K562 (cell line): ENCODE measurements at places on chromosomes 7 and 10. TPM values are rescaled to one million over a fixed set of nuclear protein-coding genes. Genes with fewer than 3 reads are reported as not detected.

DNA sequence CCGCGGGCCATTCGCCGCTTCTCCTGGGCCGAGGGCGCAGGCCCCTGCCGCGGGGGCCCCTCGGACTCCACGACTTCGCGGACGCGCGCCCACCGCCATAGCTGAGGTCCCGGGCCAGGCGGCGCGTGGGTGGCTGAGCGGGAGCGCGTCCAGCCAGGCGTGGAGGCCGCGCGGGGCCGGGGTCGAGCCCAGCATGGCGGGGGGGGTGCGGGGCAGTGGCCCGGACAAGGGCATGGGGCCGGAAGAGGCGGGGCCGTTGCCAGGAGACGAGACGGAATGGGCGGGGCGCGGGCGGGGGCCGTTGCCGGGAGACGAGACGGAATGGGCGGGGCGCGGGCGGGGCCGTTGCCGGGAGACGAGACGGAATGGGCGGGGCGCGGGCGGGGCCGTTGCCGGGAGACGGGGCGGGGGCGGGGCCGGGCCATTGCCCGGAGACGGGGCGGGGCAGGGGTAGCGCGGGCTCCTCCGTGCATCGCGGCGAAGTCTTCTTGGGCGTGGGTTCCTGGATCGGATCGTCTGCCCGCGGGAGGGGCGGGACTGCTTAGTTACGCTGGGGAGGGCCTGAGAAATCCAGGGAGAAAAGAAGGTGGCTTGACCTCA is 14.8 kb downstream of the ADAM8 start:
- DNase-seq = peak; percentile 87

DNA sequence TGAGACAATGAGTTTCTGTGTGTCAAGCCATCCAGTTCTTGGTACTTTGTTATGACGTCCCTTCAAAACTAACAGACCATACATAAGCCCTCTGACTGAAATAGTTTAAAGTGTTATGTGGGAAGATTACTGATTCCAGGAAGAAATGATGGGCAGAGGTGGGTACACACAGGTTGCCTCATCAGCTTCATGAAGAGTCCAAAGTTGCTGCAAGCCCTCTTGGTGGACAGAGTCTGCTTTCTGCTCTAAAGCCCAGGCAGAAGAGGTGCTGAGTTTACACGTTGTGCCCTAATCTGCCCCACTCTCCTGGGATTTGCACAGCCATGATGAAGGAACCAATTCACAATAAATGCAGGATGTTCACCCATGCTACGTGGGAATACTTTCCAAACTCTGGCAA is 187.4 kb downstream of the PARD3 start:
- no peak for DNase-seq

DNA sequence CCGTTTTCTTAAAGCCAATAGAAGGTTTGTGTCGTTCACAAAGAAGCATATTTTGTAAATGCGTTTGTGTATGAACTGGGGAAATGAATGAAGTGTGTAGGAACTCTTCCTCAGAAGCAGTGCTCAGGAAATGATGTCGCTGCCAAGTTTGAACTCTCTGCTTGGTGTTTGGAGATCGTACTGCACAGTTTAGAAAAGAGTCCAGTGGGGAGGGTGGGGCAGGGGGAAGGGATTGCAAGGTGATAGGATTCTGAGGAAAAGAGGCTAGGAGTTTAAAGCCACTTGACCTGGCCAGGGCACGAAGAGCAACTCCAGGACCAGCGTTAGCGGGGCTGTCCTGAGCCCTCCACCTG is 122.2 kb downstream of the CUBN start:
- DNase-seq = no peak

GRCh38 chr7:128928882-128929788 is 8.6 kb upstream of the IRF5 start:
- no peak for DNase-seq

DNA sequence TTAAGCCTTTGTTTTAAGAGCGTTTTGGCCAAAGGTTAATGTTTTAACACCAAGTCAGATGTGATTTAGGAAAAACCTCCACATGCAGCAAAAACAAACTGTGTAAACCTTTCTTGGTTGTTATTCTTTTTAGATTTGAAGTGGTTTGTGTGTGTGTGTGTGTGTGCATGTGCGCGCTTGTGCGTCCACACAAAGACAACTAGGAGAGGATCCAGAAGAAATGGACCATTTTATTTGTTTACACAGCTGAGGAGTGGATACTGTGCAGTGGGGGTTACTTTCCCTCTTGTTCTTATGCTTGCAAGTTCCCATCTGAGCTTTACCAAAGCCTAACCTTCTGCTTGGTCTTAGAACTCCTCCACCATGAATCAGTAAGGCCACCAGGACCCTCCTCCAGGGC is 20.0 kb downstream of the TCF7L2 start:
- no peak for DNase-seq

- DNase-seq = no peak
Observed at GRCh38 chr10:130167193-130167592, 31.0 kb downstream of the GLRX3 start.

The PPP1R17 gene
- total RNA-seq = not detected in 2 replicates

The CALHM1 gene
- total RNA-seq = not detected in 2 replicates
